AG08395 (cell line): ENCODE measurements at places on chromosomes 1 and 21.

DNA sequence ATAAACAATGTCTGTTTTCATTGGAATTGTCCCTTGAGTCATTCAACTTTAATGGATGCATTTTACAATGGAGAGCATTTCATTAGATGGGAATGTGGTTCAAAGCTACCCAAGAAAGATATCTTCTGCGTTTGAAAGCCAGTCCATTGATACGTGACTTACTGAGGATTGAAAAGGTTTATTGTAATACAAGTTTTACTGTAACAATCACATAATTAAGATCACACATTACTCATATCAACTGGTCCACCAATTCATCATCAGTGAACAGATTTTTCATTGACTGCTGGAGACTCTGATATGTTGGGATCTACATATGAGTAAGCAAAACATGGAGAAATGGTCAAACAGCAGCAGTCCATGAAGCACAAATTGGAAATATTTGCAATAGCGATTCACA is 32.8 kb downstream of the KRTAP24-1 start:
- no peak for DNase-seq

GRCh38 chr1:44941424-44942324 is 44.7 kb downstream of the EIF2B3 start:
- DNase-seq: no peak

GRCh38 chr21:43021191-43021590 is 46.8 kb downstream of the PKNOX1 start:
- DNase-seq: peak; percentile 27

DNA sequence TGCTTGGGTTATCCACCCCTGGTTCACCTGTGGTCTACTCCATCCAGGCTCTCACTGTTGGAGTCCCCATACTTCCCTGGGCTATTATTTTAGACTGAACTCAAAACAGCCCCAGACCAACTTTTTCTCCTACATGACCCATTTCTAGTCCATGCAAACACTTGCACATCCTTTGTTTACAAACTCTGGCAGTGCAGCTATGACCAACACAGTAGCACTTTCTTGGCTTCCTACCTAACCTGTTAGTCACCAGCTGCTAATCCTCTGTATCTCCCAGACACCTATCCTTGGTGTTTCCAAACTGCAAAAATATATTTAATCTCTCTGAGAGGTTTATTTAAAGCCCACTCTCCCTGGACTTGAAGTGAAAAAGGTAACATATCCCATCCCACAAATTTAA is 90.8 kb downstream of the DDAH1 start:
- DNase-seq: peak; percentile 84

GRCh38 chr1:94678202-94678848 is 136.8 kb upstream of the F3 start:
- DNase-seq: no peak

GRCh38 chr1:113399062-113399583 is 8.8 kb downstream of the MAGI3 start:
- DNase-seq: no peak

- no peak for DNase-seq
These were observed 25.1 kb downstream of the RUNX1 start for GRCh38 chr21:35024071-35024420.

GRCh38 chr1:28163496-28164161 is 12.9 kb downstream of the PTAFR start:
- no peak for DNase-seq
